ENCODE measurements at places on chromosomes 16 and 17. TPM values are rescaled to one million over a fixed set of nuclear protein-coding genes. Genes with fewer than 3 reads are reported as not detected.
A peak's percentile ranks its signal among the peaks of the same experiment; 100 is the strongest.

GRCh38 chr17:7889166-7889955 lies 772 bp downstream of the CHD3 start:
- DNase-seq = peak; percentile 98
- peaks cover 24% of the 10 kb centered on the region for H3K4me1 ChIP-seq
- H3K27ac ChIP-seq = peak overlapping the region; percentile 86
- no peak overlapping the region for H3K4me3 ChIP-seq
- no peaks in the 10 kb centered on the region for H3K27me3 ChIP-seq

DNA sequence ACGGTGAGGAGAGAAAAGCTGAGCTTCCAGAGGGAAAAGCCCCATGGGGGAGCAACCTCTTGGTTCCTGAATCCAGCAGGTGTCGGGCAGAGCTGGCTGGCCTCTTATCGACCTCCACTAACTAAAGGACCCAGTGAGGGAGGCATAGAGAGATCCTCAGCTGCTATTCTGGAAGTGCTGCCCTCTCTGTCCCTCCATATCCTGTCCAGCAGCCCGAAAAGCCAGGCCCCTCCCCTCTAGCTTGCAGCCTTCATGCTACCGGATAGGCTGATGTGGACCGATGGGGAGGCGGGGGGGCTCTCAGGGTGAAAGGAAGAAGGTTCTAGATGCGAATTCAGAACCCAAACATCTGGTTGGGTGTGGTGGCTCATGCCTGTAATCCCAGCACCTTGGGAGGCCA lies 24.9 kb downstream of the MXRA7 start:
- no peak overlapping the region for H3K4me3 ChIP-seq
- DNase-seq = no peak
- H3K27ac ChIP-seq = no peak overlapping the region

DNA sequence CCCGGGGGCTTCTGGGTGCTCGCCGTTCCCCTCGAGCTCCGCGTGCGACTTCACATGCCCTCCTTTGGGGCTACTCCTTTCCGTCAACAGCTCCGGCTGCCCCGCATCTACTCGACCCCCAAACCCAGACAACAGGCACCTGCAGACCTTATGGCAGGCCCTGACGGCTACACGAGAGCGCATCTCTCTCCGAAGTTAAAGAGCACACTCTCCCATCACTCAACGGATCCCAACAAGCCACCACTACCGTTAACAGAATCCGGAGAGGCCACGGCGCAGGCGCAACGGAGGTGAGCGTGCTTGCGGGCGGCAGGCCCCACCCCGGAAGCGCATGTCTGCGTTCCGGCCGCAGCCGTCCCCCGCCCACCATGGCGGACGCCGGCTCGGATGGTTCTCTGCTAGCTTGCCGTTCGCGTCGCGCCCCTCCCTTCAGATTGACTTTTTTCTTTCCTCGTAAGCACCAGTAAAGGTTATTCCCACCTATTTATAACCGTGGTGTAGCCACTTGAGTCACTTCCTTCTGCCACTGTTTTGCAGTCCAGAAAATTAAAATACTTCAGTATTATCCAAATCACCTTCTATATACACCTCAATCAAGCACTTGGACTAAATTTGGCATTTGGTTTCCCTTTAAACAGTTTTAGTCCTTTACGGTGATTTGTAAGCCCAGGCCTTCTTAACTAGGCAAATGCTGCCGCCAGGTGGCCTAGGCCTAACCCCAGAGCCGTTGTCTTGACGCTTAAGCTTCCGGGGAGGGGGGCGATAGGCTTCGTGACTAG lies at the start of gene POLG2:
TSS of gene POLG2 (minus strand) at position 269 of the 779 bp plus-strand sequence. CDS start at position 183, 86 bp downstream.
- H3K27me3 ChIP-seq = no peaks in the 10 kb centered on the region
- H3K36me3 ChIP-seq = peaks cover 52% of the 10 kb centered on the region
- H3K4me1 ChIP-seq = peaks cover 23% of the 10 kb centered on the region
- H3K4me3 ChIP-seq = peak within 1 kb of the TSS; percentile 60

GRCh38 chr17:64150237-64151015 lies 20.5 kb upstream of the ERN1 start:
- H3K27ac ChIP-seq = no peak overlapping the region
- peaks cover 24% of the 10 kb centered on the region for H3K36me3 ChIP-seq
- peaks cover 32% of the 10 kb centered on the region for H3K4me1 ChIP-seq
- no peak overlapping the region for H3K4me3 ChIP-seq

GRCh38 chr17:80228477-80228876 lies 8.2 kb downstream of the SLC26A11 start:
- H3K27ac ChIP-seq = no peak overlapping the region
- H3K27me3 ChIP-seq = no peaks in the 10 kb centered on the region
- peaks cover 17% of the 10 kb centered on the region for H3K36me3 ChIP-seq
- DNase-seq = no peak
- no peak overlapping the region for H3K4me3 ChIP-seq

- no peak overlapping the region for H3K27ac ChIP-seq
- H3K36me3 ChIP-seq = no peaks in the 10 kb centered on the region
- no peak for DNase-seq
- peaks cover 4% of the 10 kb centered on the region for H3K27me3 ChIP-seq
- H3K4me1 ChIP-seq = no peaks in the 10 kb centered on the region
- no peak overlapping the region for H3K4me3 ChIP-seq
Measured at GRCh38 chr16:55184052-55184451, 140.0 kb upstream of the IRX6 start.

GRCh38 chr16:84071121-84071520 lies 28.5 kb upstream of the SLC38A8 start:
- H3K4me3 ChIP-seq = no peak overlapping the region
- DNase-seq = no peak
- H3K4me1 ChIP-seq = no peaks in the 10 kb centered on the region
- H3K27ac ChIP-seq = no peak overlapping the region
- H3K27me3 ChIP-seq = no peaks in the 10 kb centered on the region
- peaks cover 48% of the 10 kb centered on the region for H3K36me3 ChIP-seq

Gene RAPGEFL1
- 4.6 TPM for total RNA-seq

DNA sequence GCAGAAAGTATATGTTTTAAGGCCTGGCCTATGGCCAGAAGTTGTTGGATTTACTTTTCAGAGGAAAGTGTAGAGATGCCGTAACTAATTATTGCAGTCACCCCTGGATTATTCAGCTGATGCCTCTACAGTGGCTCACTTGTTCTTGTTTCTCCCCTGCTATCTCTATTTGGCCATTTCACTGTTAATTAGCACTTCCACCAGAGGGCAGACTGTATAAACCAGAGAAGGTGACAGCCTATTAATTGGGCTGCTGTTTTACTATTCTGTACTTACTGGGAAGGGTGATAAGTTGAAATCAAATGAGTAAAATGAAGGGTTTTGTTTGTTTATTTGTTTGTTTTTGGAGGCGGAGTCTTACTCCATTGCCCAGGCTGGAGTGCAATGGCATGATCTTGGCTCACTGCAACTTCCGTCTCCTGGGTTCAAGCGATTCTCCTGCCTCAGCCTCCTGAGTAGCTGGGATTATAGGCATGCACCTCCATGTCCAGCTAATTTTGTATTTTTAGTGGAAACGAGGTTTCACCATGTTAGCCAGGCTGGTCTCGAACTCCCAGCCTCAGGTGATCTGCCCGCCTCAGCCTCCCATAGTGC lies 66.0 kb downstream of the CDK12 start:
- no peak overlapping the region for H3K4me3 ChIP-seq
- peaks cover 28% of the 10 kb centered on the region for H3K4me1 ChIP-seq
- H3K27me3 ChIP-seq = no peaks in the 10 kb centered on the region
- H3K36me3 ChIP-seq = peaks cover 47% of the 10 kb centered on the region

Gene VPS35L
- total RNA-seq = 65.4 TPM
